ENCODE measurements at places on chromosomes 7 and 10.

DNA sequence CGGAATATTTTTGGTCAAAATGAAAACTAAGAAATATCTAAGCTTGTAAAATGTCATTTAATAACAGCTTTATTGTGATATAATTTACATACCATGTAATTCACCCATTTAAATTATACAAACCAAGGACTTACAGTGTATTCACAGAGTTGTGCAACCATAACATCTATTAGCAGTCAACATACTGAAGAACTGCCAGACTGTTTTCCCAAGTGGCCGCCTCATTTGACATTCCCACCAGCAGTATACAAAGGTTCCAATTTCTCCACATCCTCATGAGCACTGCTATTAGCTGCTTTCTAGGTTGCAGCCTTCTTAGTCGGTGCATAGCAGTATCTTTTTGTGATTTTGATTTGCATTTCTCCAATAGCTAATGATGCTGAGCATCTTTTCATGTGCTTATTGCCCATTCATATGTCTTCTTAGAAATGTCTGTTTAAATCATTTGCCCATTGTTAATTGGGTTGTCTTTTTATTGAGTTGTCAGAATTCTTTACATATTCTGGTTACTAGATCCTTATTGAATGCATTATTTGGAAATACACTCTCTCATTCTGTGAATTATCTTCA, 153.0 kb upstream of the FGFR2 start:
- DNase-seq = no peak

DNA sequence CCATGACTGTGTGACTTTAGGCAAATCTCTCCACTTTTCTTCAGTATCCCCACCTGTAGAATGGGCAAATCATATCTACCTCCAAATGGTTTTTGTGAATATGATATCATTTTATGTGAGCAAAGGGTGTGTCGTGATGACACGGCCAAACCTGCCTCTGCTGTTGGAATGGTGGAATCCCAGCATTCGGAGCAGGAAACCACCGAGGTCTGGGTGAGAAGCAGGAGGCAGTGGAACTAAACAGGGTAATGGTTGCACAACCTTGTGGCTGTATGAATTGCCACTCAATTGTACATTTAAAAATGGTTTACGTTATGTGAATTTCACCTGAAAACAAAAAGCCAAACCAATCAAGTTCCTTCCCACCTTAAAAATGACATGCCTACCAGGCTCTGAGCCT, 131.4 kb upstream of the ZMIZ1 start:
- DNase-seq = no peak

- DNase-seq = peak; percentile 43
Observed at GRCh38 chr10:133229265-133230043, 563 bp upstream of the UTF1 start.

- DNase-seq = no peak
Observed at GRCh38 chr10:22894714-22895113, 33.1 kb upstream of the ARMC3 start.

DNA sequence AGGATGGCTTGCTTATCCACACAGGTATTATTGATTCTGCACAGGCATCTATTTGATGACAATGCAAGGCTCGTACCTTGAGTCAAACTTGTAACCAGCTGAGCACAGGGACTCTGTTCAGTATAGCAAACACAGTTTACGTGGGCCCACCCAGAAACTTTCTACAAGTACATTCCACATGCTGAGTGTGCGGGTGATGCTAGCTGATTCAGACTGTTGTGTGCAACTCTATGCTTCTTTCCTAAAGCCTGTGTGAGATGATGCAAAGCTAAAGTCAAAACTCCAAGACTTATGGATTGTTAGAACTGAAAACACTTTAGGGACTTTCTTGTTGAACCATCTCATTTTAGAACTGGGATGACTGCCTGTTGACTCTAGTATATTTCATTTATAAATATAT, 21.5 kb upstream of the CALD1 start:
- DNase-seq = no peak

DNA sequence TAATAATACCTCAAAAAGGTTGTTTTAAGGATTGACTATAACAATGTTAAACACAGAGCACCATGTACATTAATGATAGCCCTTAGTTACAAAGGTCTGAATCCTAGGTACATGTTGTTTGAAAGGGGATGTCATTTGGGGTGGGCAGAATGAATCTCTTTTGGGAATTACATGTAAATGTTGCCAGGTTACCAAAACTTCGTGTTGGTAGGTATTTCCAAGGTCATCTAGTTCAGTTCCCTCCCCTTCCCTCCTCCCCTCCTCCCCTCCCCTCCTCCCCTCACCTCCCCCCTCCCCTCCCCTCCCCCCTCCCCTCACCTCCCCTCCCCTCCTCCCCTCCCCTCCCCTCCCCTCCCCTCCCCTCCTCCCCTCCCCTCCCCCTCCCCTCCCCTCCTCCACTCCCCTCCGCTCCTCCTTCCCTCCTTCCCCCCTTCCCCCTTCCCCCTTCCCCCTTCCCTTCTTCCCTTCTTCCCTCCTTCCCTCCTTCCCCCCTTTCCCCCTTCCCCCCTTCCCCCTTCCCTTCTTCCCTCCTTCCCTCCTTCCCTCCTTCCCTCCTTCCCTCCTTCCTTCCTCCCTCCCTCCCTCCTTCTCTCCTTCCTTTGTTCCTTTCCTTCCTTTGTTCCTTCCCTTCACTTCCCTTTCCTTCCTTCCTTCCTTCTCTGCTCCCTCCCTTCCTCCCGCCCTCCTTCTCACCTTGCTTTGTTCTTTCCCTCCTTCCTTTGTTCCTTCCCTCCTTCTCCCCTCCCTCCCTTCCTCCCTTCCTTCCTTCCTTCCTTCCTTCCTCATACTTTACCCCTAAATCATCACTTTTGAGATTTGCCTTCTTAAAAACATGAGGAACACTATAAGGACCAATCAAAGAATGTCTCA, 8.1 kb downstream of the VTI1A start:
- no peak for DNase-seq

DNA sequence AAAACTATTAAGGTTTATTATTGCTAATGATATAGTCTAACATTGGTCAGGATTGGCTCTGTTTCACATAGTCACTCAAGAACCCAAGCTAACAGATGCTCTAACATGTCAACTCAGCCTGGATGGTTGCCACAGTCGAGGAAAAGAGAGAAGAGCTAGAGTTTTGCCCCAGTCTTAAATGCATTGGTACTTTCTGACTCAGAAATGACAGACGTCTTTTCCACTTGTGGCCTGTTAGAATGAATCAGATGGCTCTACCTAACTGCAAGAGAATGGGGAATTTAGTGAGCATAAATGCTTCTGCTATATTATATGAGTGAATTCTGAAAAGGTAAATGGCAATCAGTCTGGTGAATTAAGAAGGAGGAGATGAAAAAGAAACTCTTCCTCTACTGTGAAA, 13.9 kb downstream of the HECTD2 start:
- DNase-seq = no peak

GRCh38 chr7:150365673-150366398, 2.8 kb upstream of the REPIN1 start:
- DNase-seq = no peak

DNA sequence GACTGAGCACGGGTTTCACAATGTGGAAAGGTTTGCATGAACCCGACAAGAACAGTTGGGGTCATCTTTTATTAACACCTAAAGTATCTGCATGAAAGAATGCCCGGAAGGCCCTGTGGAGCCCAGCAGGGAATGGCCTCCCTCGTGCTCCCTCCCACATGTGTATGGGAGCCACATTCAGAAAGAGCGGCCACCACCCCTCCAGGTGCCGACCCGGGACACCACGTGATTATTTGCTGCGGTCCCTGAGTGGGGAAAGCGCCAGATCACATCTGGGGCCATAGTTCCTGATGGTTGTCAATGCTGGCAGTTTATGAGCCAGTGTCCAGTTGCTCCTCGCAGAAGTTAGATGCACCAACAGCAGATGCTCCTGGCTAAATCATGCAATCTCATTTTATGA, 571.4 kb downstream of the TCERG1L start:
- no peak for DNase-seq

- no peak for DNase-seq
Observed at GRCh38 chr10:123240776-123241175, 86.6 kb downstream of the BUB3 start.

DNA sequence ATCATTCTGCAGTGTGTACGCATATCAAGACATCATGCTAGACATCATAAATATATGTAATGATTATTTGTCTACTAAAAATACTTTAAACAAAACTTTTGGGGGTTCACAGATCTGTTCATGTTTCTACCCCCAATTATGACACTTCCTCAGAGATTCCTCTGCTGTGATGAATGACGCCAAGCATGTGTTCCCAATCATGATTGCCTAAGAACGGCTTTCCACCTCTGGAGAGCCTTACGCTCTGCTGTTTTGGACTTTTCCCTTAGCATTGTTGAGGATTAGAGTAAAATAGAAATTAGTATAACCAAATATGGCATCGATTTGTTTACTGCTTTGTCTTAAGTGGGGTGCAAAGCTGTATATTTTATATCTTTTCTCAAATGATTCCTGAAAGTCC, 236.3 kb upstream of the IGFBP3 start:
- DNase-seq = no peak

- DNase-seq = no peak
Observed at GRCh38 chr10:14616955-14617730, 157.6 kb downstream of the FAM107B start.

DNA sequence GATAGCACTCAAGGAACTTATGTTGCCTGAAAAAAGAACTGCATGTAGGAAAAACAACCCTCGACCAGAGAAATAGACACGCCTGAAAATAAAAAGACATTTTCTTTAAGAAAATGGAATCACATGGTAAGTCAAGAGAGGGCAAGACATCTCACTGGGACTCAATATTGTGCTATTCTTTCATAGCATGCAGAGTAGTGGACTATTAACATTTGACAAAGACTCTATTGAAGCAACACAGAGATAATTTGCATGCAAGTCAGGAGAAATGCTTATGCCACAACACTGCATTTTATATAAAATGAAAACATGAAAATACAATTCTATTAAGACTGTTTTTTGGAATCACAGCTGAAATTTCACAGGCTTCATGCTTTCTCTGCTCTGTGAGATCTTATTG, 77.9 kb upstream of the RHOBTB1 start:
- no peak for DNase-seq

DNA sequence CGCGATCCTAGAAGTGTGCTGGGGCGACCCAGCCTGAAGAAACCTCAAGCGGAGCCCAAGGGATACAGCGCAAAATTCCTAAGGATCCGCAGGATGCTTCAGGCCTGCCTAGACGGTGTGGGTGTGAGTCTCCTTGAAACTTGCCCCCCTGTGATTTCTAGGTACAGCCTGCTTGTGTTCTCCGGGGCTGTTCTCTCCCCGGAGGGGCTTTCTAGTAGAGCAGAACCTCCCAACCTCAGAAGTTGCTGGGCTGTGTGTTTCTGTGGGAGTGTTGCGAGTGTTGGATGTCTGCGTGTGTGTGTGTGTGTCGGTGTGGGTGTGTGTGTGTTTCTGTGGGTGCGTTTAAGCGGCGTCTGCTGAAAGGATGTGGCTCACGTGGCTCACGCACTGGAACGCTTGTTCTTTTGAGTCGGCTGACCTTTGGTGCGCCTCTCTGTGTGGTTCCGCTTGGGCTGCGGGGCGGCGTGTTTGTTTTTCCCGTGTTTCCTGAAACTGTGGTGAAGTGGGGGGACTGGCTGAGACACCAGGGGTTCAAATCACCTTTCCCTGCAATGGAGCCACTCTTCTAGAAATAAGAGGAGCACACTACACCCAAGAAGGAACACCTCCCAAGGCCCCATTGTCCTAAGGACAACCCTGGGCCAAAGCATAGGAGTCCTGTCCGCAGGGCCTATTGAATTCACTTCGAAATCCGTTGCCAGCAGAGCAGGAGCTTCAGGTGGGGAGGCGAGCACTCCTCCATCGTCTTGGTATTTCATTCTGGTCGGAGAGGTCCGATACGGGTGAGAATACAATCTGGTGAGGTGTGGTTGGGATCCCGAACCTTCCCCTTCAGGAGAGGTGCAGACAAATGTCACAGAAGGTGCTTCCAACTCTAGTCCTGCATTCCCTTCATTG, 25.1 kb upstream of the ZNF273 start:
- DNase-seq = no peak

DNA sequence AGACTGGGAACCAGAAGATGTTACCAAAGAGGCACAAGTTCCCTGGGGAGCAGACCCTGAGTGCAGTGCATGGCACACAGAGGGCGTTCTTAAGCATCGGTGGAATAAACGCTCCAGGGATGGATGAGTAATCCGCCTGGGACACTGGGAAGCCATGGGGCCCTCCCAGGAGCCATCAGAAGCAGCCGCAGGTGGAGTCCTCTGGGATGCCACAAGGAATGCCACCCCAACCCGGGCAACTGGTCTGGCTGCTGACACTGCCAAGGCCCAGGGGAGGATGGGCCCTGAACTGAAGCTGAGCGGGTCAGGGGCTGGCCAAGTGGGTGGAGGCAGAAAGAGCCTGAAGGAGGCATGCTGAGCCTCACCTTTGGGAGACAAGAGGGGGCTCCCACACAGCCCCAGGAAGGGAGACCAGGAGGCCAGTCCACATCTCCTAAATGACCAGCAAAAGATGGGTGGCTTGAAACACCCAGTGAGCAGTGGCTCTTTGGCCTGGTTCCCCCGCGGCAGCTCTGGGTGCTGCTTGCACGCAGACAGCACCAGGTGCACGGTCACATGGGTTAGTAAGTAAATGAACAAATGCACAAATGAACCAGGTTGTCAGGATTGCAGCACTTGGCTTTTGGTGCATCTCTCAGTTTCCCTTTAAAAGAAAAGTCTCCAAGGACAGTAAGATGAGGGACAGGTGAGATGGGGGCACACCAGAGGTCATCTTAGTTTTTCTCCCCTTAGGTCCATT, 141.3 kb upstream of the ZMIZ1 start:
- DNase-seq = no peak

DNA sequence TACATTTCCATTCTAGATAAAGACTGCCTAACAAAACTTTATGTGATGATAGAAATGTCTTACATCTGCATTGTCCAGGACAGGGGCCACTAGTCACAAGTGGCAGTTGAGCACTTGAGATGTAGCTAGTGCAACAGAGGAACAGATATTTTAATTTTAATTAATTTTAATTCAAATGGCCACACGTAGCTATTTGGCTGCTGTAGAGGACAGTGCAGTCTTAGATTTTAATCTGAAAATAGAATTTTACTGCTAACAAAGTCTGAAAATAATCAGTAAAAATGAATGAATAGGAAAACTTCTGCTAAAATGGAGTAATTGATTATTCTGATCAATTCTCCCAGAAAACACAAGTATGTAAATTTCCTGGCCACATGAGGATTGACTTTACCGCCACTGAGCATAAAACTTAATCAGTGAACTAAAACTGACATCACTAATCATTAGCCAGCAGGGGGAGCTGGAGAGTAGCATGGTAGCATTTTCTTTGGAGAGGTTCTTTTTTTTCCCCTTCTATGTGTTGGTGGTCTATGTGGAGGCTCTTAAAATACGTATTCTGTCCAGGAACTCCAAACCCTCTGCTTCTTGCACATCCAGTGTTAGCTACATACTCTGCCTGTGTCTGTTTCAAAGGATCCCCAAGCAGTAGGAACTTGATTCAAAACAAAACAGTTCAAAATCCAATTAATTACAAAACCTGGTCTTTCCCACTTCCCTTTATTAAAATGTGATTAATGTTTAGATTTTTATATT, 52.1 kb downstream of the TSPAN12 start:
- no peak for DNase-seq

- DNase-seq = no peak
Observed at GRCh38 chr7:148146346-148146745, 444.2 kb upstream of the C7orf33 start.
